ENCODE measurements at places on chromosomes 7 and 10. TPM values are rescaled to one million over a fixed set of nuclear protein-coding genes. Genes with fewer than 3 reads are reported as not detected.

Gene SPAM1
- not detected for total RNA-seq

Gene SVOPL
- 0.34 TPM for total RNA-seq

Gene GRID2IP
- 0.07 TPM for total RNA-seq

Gene NRAP
- total RNA-seq, result not detected

Gene MYL7
- 60.0 TPM for total RNA-seq

Gene ASAH2
- 2.4 TPM for total RNA-seq

Gene MINDY4
- 3.8 TPM for total RNA-seq

Gene HOXA1
- total RNA-seq, result 0.23 TPM

Gene SCIN
- total RNA-seq, result 0.27 TPM

Gene METTL27
- total RNA-seq, result 2.1 TPM

Gene TYSND1
- 8.7 TPM for total RNA-seq

Data from astrocyte (in vitro differentiated cells and primary cell).